ENCODE measurements at places on chromosomes 6 and 20. TPM values are rescaled to one million over a fixed set of nuclear protein-coding genes. Genes with fewer than 3 reads are reported as not detected.

ESR1 gene
- total RNA-seq: not detected

DNA sequence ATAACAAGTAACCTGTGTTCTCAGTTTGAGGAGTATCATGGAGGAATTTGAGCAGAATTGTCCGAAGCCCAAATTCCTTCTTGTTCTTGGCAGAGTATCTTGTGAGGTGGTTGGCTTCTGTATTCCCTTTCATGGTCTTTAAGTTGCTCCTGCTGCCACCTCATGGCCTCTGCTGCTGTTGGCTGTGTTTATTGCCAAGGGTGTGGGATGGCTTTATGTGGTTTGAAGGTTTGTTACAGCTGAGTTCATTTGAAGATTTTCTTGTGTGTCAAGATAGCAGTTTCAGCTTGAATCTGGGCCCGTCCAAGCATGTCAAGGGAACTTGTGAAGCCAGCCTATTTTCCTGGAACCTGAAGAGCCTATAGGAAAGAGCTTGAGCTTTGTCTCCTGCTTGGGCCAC is 20.2 kb upstream of the TTK start:
- DNase-seq: peak; percentile 66

- peak; percentile 100 for DNase-seq
Measured at GRCh38 chr20:31608251-31608945, 3.3 kb downstream of the ID1 start.

- no peak for DNase-seq
Measured at GRCh38 chr20:59030911-59031563, 1.1 kb downstream of the ATP5F1E start.

OR2B6 gene
- not detected for total RNA-seq

FHL5 gene
- not detected for total RNA-seq

- DNase-seq: no peak
Measured at GRCh38 chr6:109767961-109768360, 76.9 kb downstream of the FIG4 start.

GRCh38 chr6:38782616-38783015 is 67.5 kb downstream of the DNAH8 start:
- no peak for DNase-seq

DNA sequence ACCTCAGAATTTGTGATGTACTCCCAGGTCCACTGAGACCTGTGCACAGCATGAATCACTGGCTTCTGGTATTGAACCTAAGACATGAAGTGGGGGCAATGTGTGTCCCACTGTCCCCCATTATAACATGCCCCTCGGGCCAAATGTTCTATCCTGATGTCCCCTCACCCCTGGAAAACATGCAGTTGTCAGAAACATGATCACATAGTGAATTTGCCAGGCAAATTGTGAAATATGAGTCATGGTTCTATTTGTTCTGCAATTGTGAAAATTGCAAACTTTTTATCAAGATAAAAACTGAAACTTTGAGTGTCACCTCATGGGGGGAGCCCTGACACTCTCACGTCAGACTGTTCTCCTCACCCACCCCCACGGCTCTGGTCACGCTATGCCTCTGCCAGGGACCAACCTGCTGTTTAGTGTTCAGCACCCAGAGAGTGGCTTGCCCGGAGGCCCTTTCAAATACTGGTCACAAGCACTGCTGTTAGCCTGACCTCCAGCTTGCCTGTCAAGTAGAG is 305.3 kb downstream of the CLIC5 start:
- no peak for DNase-seq

- no peak for DNase-seq
Measured at GRCh38 chr6:106126482-106126881, 40.3 kb downstream of the PRDM1 start.

- DNase-seq: no peak
Measured at GRCh38 chr6:143183666-143184065, 123.0 kb downstream of the AIG1 start.

GRCh38 chr6:81767163-81767891 is 14.8 kb upstream of the TENT5A start:
- peak; percentile 86 for DNase-seq

TBX18 gene
- not detected for total RNA-seq

CPXM1 gene
- total RNA-seq: not detected

DNA sequence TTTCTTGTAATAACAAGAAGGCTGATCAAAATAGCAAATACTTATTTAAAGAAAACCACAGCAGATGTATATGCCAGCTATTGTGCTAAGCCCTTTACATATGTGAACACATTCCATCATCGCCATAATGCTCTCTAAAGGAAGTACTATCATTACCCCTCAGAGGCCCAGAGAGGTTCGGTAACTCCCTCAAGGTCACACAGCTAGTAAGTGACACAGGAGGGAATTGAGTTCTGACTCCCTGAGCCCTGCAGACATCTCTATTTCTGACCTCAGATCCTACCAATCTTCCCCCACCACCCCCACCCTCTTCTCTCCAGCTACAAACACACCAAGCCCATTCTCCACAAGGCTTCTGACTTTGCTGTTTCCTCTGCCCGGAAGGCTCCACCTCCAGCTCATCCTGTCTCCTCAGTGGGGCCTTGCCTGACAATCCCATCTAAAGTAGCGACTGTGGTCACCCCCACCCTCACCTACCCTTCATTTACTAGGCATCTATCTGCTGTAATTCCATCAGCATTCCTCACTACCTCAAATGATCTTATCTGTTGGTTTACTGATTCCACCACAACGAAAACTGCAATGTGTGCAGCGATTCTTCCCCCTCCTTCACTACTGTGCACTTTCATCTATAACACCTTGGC is 234.5 kb downstream of the LRFN2 start:
- no peak for DNase-seq

CYP21A2 gene
- not detected for total RNA-seq

C6orf163 gene
- total RNA-seq: not detected

DNA sequence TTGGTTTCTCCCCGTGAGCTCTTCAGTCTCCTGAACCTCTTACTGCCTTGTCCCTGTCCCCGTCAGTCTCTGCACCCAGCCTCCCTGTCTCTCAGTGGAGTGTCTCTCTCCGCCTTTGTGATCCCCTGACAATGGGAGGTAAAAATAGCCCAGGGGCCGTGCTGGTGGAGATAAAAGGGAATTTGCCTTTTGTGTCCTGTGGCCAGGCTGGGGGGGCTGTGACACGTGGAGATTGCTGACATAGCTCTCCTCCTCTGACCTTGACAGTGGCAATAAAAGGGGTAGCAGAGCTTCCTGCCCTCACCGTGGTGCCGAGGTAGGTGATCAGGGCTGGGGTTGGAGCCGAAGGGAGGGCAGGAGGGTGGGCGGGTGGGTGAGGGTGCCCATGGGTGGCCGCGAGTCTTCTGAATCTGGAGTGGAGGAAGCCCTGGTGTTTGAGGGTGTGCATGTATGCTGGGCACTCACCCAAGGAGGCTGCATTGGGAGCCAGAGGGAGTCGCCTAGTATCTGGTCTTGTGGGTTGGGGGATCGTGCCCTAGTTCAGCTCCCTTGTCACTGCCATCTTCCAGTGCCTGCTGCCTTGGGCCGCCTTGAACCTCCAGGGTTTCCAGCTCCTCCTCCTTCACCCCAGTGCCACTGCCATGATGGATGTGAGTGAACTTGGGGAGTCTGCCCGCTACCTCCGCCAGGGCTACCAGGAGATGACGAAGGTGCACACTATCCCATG is 21.9 kb downstream of the MYH7B start:
- no peak for DNase-seq

ERVFRD-1 gene
- not detected for total RNA-seq

GRCh38 chr6:163461696-163462095 is 47.2 kb downstream of the QKI start:
- no peak for DNase-seq

DNAH8 gene
- total RNA-seq: not detected

PTPN1 gene
- 28.2 TPM for total RNA-seq

GSTA2 gene
- total RNA-seq: not detected

CHRNA4 gene
- not detected for total RNA-seq

GRCh38 chr20:15387228-15387627 is 1049.8 kb upstream of the FLRT3 start:
- DNase-seq: no peak

DNA sequence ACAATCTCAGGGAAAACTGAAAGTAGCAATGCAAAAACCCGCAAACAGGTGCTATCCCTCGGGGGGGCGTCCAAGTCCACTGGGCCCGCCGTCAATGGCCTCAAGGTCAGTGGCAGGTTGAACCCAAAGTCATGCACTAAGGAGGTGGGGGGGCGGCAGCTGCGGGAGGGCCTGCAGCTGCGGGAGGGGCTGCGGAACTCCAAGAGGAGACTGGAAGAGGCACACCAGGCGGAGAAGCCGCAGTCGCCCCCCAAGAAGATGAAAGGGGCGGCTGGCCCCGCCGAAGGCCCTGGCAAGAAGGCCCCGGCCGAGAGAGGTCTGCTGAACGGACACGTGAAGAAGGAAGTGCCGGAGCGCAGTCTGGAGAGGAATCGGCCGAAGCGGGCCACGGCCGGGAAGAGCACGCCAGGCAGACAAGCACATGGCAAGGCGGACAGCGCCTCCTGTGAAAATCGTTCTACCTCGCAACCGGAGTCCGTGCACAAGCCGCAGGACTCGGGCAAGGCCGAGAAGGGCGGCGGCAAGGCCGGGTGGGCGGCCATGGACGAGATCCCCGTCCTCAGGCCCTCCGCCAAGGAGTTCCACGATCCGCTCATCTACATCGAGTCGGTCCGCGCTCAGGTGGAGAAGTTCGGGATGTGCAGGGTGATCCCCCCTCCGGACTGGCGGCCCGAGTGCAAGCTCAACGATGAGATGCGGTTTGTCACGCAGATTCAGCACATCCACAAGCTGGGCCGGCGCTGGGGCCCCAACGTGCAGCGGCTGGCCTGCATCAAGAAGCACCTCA is 166.3 kb downstream of the DTNBP1 start:
- DNase-seq: no peak

MAK gene
- total RNA-seq: not detected

DNA sequence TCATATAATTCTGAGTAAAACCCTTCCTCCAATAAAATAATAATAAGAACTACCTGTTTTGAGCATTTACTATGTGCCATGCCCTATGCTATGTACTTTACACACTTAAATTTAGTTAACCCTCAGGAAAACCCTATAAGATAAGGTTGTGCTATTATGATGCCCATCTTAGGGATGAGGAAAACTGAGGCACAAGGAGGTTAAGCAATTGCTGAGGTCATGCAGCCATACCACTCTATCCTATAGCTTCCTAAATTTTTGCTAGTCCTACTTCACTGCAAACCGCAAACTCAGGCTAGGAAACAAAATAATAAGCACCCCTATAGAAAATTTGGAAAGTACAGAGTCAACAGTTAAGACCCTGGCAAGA is 38.9 kb upstream of the GFOD1 start:
- no peak for DNase-seq

- DNase-seq: no peak
Measured at GRCh38 chr6:70685494-70686180, 18.0 kb downstream of the SMAP1 start.

GRCh38 chr20:40966103-40966502 is 62.5 kb upstream of the TOP1 start:
- DNase-seq: no peak

DNA sequence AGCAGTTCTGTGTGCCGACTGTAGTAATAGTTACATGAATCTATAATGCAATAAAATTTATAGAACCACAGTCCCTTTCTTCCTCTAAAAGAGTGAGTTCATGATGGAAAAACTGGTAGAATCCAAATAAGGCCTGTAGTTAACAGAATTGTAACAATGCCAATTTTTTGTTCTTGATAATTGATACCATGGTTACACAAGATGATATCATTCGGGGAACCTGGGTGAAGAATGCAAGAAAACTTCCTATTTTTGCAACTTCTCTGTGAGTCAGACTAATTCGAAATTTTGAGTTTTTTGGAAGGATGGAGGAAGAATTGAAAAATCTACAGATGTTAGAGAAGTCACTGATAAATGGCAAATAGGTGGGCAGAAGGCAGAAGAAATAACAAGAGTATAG is 381.8 kb downstream of the CDKAL1 start:
- no peak for DNase-seq

DNA sequence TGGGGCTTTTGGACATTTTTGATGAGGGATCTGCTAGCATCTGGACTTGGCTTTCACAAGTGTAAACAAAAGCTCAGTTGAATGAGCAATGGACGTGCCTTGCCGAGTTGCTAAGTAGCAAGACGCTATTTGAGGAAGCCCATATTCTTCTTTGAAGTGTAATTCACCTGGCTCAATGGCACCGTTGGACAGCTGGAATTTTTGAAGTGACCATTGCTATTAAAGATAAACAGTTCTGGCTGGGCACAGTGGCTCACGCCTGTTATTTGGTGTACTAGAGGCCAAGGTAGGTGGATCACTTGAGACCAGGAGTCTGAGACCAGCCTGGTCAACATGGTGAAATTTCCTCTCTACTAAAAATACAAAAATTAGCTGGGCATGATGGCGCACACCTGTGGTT is 88.8 kb upstream of the SOX4 start:
- DNase-seq: no peak

C2 gene
- total RNA-seq: 3.2 TPM

SLC2A10 gene
- 7.9 TPM for total RNA-seq

RIMS1 gene
- not detected for total RNA-seq

NRN1 gene
- total RNA-seq: not detected

STMND1 gene
- not detected for total RNA-seq

LY6G6D gene
- not detected for total RNA-seq

- DNase-seq: no peak
Measured at GRCh38 chr6:152351742-152352141, 285.4 kb downstream of the SYNE1 start.

DNA sequence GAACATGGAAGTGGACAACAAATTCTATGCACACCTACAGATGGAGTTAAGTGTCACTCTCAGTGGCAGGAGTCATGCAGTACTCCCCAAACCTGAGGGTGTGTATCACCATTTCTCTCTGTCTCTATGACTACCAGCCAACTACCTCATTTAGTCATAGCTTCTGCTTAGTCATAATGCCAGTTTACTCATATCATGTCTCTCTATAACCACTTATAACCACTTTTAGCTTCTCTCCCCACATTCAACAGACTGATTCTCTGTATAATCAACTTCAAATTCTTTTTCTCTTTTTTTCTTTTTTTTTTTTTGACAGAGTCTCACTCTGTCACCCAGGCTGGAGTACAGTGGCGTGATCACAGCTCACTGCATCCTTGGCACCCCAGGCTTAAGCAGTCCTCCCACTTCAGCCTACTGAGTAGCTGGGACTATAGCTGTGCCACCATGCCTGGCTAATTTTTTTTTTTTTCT is 13.8 kb upstream of the GTF3C6 start:
- peak; percentile 81 for DNase-seq

CST3 gene
- 368 TPM for total RNA-seq

SLC35F1 gene
- not detected for total RNA-seq

- no peak for DNase-seq
Measured at GRCh38 chr6:32086661-32087573, 22.2 kb downstream of the TNXB start.

- no peak for DNase-seq
Measured at GRCh38 chr6:168724669-168725570, 283.9 kb downstream of the SMOC2 start.

LTV1 gene
- 12.0 TPM for total RNA-seq

GRCh38 chr20:11546939-11547338 is 370.8 kb upstream of the BTBD3 start:
- no peak for DNase-seq

GRCh38 chr6:163813979-163814493 is 399.5 kb downstream of the QKI start:
- DNase-seq: no peak
